LNCaP clone FGC (cell line): ENCODE measurements at places on chromosomes 7 and 10.

- DNase-seq, result no peak
These were observed 31.7 kb upstream of the C10orf90 start for GRCh38 chr10:126702181-126702580.

DNA sequence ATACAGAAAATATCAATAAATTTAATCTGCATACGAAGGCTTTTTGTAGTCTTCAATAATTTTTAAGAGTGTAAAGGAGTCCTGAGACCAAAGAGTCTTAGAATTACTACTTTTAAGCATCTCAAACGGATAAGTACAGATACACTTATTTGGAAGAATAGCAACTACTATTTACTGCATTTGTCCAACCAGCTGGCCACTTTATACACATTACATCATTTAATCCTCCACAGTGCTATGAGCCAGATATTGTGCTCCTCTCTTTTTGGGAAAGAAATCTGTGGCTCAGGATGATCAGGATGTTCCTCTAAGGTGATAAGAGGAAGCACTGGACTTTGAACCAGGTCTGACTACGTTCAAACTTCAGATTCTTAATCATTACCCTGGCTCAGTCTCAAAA is 588.6 kb upstream of the LRRTM3 start:
- no peak for DNase-seq

GRCh38 chr7:128738570-128739047 is 550 bp upstream of the CALU start:
- DNase-seq, result no peak

GRCh38 chr10:80280071-80280800 is 9.2 kb downstream of the MAT1A start:
- no peak for DNase-seq

- no peak for DNase-seq
These were observed 133.7 kb downstream of the LRRN3 start for GRCh38 chr7:111224354-111225231.

DNA sequence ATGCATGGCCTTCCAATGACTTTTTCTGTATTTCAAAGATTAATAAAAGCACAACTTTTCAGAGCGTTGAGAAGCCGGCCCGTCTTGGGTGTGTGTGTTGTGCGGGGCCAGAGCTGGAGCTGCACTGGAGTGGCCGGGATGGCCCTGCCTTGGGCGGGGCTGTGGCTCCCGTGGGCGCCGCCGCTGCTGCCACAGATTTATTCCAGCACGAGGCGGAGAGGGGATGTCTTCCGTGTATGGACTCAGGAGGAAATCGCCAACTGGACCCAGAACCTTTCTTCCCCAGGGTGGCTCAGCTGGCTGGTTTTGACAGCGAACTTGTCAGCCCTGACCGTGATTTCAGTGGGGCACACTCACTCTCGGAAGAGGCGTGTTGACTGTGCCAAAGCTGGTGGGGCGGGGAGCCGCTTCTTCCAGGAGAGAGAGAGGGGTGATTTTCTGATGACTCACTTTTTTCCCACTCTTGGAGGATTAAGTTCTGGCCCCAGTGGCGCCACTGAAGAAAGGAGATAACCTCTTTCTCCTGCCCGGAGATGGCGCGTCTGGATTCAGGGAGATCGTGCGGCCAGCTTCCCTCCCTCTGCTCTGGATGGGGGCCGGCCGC is 72.4 kb downstream of the DNAJB6 start:
- DNase-seq, result no peak

DNA sequence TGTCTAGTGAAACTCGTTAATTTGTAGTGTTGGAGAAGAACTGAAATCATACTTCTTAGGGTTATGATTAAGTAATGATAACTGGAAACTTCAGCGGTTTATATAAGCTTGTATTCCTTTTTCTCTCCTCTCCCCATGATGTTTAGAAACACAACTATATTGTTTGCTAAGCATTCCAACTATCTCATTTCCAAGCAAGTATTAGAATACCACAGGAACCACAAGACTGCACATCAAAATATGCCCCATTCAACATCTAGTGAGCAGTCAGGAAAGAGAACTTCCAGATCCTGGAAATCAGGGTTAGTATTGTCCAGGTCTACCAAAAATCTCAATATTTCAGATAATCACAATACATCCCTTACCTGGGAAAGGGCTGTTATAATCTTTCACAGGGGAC is 187.6 kb downstream of the CFTR start:
- DNase-seq, result no peak

GRCh38 chr7:41029072-41029499 is 673.8 kb downstream of the INHBA start:
- DNase-seq, result no peak

- no peak for DNase-seq
These were observed 29.4 kb upstream of the CDH23 start for GRCh38 chr10:71367271-71367670.

DNA sequence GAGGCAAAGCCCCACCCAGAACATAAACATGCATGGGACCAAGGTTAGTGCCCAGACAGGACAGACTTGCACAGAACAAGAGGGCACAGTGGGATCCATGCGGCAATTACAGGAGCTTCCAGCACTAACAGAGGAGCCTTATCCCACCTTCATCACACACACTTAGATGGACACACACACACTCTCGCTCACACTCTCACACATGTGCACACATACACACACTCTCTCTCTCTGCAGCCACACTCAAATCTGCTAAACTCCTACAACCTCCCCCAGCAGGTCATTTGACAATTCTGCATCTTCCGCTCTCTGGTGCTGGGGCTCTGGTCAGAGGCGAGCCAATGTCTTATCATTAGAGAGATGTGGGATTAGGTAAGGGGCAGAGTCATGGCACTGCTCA is 120.5 kb downstream of the UBE2H start:
- no peak for DNase-seq

- no peak for DNase-seq
These were observed 305.0 kb upstream of the ZNF32 start for GRCh38 chr10:43953672-43954071.

DNA sequence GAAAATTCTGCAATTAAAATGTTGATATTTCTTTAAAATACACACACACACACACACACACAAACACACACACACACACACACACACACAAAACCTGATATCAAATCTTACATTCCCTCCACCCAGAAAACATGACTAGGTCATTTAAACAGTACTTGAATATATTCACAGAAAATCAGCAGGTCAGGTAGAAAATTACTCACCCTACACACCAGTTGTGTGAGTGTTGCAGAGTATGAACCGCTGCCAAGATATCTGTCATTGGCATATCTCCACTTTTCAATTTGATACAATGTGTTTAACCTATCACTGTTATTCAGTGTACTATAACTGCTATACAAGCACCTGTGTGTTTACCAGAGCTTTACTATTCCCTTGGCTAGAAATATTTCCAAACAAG is 283.6 kb upstream of the LRRTM3 start:
- DNase-seq, result no peak

DNA sequence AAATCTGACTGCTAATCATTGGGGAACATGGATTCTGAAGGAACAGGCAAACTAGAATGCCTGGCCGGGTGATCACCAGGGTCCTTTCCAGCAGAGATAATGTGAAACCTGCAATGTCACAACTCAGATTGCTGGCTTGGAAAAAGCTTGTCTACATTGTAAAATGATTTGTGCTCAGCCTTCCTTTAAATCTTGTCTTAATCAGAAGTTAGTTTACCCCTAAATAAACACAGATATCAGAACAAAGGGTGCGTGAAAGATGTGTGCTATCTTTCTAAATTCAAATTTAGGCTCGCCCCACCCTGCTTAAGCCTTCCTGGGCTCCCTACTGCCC is 26.3 kb downstream of the COBL start:
- DNase-seq, result no peak

DNA sequence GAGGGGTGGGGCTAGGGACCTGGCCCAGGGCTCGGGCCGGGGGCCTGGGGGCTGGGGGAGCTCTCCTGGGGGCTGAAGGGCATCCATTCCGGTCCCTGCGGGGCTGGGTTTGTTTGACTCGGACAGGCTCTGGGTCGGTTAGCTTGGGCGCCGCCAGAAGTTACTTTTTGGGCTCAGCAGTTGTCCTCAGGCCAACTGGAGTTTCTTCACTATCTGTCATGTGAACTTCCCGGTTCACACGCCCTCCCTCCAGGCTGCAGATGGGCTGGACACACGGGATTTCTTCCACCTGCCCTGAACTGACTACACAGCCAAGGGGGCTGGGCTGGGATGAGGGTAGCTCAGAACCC is 3.8 kb downstream of the SLC4A2 start:
- no peak for DNase-seq

DNA sequence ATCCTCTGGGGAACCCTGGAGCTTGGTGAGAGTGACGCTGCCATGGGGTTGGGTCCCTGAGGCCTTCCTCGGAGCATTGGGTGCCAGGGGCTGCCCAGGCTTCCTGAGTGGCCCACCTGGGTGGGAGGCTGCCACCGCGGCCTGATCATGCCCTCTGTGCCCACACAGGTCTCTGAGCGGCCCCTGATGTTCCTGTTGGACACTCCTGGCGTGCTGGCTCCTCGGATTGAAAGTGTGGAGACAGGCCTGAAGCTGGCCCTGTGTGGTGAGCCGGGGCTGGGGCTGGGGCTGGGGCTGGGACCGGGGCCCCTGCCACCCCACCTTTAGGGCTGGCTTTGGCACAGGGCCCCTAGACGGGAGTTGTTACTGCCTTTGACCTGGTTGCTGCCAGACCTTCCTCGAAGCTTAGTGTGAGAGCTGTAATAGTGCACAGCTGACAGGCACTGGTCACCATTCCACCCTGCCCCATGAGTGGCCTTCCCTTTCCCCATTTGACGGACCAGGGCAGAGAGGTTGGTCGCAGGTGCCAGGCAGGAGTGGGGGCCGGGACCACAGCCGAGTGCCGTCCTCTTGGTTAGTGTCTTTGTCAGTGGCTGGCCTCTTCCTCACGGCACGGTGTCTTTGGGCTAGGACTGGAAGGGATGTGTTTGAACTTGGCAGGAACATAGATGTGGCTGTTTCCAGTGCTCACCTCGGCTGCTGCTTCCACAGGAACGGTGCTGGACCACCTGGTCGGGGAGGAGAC is 8.2 kb downstream of the MTG1 start:
- no peak for DNase-seq

- DNase-seq, result no peak
These were observed 39.8 kb upstream of the PCBD1 start for GRCh38 chr10:70928140-70928539.

DNA sequence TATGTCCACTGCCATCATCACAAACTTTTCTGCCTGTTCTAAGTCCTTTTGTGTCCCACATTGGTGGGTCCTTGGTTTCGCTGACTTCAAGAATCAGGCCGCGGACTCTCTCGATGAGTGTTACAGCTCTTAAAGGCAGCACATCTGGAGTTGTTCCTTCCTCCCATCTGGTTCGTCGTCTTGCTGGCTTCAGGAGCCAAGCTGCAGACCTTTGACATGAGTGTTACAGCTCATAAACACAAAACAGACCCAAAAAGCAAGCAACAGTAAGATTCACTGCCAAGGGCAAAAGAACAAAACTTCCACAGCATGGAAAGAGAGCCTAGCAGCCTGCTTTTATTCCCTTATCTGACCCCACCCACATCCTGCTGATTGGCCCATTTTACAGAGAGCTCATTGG is 30.2 kb downstream of the ASNS start:
- DNase-seq, result no peak

GRCh38 chr10:61097026-61097425 is 153.0 kb upstream of the RHOBTB1 start:
- no peak for DNase-seq

- peak; percentile 96 for DNase-seq
These were observed 27.5 kb downstream of the VWA2 start for GRCh38 chr10:114266521-114266920.

GRCh38 chr10:67225226-67225625 is 299.4 kb downstream of the LRRTM3 start:
- DNase-seq, result no peak

GRCh38 chr10:22427890-22428571 is 82.7 kb downstream of the SPAG6 start:
- peak; percentile 91 for DNase-seq

GRCh38 chr10:124127965-124128810 is 34.8 kb upstream of the CHST15 start:
- no peak for DNase-seq

GRCh38 chr10:28312572-28312971 is 9.7 kb upstream of the MPP7 start:
- DNase-seq, result no peak

- DNase-seq, result no peak
These were observed 23.5 kb downstream of the CH25H start for GRCh38 chr10:89183571-89183970.

GRCh38 chr10:12808014-12808613 is 193.4 kb downstream of the CCDC3 start:
- DNase-seq, result no peak

GRCh38 chr10:15211464-15211979 is 43.0 kb upstream of the NMT2 start:
- DNase-seq, result no peak

DNA sequence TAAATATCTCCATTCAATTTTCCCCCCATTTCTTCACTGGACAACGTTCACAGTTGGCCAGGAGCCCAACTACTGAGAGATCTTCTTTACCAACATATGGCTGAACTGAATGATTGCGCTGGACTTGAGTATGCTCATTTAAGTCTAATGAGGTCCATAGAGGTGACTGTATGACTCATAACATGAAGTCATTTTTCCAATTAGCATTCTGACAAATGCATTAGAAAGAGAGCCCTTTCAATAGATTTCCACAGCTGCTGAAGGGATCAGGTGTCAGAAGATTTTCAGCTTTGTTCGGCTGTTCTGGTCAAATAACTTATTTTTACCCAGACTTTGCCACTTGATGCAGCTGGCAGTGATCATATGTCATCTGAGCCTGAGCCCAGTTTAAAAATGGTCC is 438.0 kb downstream of the ETV1 start:
- no peak for DNase-seq

- DNase-seq, result peak; percentile 91
These were observed 2.7 kb downstream of the GPR146 start for GRCh38 chr7:1046722-1047679.

DNA sequence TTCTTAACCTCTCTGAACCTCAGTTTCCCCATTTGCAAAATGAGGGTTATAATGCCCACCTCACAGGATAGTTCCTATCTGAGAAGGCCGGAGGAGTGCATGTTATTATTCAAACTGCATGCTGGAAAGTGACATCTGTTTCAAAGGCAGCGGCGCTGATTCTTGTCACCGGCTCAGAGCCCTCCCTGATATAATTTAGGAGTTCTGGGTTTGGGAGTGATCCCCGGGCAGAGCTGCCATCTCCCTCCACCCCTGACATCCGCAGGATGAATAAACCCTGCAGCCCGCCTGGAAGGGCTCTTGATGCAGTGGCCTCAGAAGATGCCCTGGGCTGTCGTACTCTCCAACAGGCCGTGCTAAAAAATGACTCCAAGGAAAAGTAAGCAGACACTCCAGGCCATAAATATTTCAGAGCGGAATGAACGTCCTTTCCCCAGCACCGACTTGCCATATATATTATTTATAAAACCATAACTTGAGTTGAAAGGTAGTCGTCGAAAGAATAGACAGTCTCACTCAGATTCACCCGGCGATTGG is 47.0 kb upstream of the MYL10 start:
- no peak for DNase-seq

DNA sequence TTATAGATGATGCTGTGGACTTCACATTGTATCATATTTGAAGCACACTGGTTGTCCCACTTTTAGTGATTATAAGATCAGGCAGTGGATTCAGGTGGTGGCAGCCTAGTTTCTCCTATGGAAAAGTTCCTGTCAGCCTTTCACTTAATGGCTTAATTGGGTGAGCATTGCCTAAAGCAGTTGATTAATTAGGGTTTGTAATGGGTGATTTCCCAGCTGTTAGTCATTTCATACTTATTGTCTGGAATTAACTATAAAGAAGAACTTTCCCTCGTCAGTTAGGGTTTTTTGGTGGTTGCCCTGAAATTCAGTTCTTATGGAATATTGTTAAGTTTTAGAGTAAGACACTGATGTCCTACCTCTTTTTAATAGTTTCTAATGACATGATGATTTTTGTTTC is 78.8 kb downstream of the SLC25A40 start:
- DNase-seq, result no peak
